T-helper 9 cell (primary cell): ENCODE measurements at places on chromosomes 2 and 18.

- DNase-seq: no peak
Observed at GRCh38 chr18:63831080-63831788, 56.0 kb downstream of the SERPINB7 start.

DNA sequence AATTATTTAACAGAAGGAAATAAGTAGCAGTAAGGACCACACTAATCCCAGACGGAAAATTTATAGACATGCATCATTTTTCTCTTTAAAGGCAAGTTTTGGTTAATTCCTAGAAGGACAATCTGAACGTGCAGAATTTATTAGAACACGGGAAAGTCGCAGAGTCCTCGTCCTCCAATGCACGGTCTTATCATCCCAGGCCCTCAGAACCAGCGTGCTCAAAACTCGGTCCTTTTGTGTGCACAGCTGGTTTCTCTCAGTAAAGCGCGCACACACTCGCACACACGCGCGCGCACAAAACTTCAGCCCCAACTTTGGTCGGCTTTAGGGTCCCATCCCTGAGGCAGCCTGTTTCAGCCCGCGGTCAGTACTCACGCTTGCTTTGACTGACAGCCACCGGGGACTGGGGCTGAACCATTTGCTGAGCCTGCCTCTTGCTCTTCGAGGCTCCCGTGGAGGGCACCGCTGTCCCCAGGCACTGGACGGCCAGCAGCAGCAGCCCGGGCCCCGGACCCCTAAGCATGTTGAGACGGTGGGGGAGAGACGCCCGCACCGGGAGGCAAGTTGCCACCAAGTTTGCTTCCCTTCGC, 493 bp downstream of the FN1 start:
- no peak for DNase-seq

- no peak for DNase-seq
Observed at GRCh38 chr18:75467281-75467795, 39.8 kb upstream of the SMIM21 start.

GRCh38 chr18:79798346-79798998, 734 bp downstream of the KCNG2 start:
- DNase-seq: no peak

- no peak for DNase-seq
Observed at GRCh38 chr2:238558456-238559099, 131.9 kb downstream of the ASB1 start.

GRCh38 chr2:203710952-203711351, 4.5 kb downstream of the CD28 start:
- DNase-seq: no peak

GRCh38 chr2:121128741-121129659, 156.0 kb downstream of the TFCP2L1 start:
- no peak for DNase-seq

GRCh38 chr2:42786561-42787345, 5.6 kb downstream of the HAAO start:
- DNase-seq: no peak
